Ammon's horn (tissue), 1 donor: ENCODE measurements at places on chromosomes 1 and 21.

DNA sequence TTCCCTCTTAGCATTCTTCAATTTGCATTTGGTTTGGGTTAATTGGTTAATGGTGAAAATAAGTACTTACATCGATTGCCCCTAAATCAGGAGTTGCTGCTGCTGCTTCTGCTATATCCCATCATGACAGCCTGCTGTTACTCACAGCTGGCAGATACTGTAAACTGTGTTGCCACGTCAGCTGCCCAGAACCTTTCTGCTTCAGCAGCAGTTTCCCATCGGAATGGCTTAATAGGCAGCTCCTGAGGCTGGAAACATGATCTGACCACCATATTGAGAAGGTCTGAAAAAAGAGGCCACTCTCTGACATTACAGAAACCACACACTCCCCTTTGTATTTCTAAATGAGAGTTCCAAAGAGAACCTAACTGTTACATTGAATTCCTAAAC lies 14.3 kb upstream of the SEC16B start:
- DNase-seq: peak; percentile 76

- no peak for DNase-seq
These were observed 43.6 kb downstream of the ARID1A start for GRCh38 chr1:26739329-26739914.

- DNase-seq: no peak
These were observed 3.8 kb upstream of the SAMD13 start for GRCh38 chr1:84297546-84298244.

- peak; percentile 71 for DNase-seq
These were observed 11.3 kb upstream of the BMP8B start for GRCh38 chr1:39799770-39800470.

DNA sequence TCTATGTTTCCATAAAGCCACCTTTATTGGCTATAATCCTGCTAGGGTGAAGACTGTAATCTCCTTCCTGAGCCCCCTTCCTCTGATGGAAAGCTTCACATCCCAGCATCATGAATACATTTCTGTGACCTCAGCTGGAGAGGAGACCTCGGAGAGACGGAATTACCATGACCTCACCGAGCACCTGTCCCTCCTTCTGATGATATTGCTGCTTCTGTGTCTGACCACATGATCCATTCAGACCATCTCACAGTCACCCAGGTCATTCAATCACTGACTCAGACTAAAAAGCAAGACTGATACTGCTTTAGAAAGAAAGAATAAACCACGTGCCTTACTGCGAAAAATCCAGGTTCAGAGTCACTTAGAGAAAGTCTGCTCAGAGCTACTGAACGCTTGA lies 8.8 kb downstream of the KCND3 start:
- no peak for DNase-seq

- DNase-seq: no peak
These were observed 31.5 kb downstream of the OLIG1 start for GRCh38 chr21:33101300-33101911.

- DNase-seq: peak; percentile 81
These were observed 14.3 kb upstream of the SKI start for GRCh38 chr1:2213576-2214505.

DNA sequence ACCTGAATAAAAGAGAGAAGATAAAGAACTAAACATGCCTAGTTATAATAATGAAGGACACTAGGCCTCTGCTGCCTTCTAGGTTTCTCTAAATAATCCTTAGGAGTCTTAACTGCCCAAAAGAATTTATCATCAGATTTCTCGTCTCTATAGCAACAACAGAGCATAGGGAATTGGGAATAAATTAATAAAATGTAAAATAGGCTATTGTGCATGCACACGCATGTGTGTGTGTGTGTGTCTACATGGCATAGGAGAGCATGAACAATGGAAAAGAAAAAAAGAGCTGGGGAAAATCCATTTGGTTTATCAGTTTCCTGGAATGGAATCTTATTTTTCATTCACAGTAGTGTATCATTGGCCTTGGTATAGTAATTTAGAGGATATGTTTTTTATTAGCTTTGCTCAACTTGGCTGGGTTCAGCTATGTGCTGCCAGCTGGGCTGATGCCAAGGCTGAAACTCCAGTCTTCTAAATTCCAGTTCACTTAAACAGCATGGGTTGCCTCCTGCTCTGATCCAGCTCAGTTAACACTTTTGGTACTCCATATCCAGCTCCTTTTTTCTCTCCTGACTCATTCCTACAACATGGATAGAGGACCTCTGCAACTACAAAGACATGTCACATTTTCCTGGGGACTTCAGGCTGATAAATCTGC lies 80.6 kb upstream of the SLFNL1 start:
- DNase-seq: peak; percentile 82

DNA sequence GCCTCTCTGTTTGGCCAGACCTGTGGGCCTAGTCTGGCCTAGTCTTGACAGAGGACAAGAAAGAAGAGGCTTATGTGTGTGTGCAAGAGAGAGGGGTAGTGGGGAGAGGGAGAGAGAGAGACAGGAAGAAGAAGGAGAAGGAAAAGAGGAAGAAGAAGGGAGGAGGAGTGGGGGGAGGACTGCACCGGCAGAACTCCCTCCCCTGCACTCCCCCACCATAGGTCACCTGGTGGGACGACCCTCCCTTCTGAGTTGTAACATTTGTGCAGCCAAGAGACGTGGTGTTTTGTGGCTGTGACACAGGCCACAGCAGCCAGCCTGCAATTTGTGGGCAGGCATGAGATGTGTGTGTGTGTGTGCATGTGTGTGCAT lies 4.3 kb downstream of the INAVA start:
- DNase-seq: no peak

DNA sequence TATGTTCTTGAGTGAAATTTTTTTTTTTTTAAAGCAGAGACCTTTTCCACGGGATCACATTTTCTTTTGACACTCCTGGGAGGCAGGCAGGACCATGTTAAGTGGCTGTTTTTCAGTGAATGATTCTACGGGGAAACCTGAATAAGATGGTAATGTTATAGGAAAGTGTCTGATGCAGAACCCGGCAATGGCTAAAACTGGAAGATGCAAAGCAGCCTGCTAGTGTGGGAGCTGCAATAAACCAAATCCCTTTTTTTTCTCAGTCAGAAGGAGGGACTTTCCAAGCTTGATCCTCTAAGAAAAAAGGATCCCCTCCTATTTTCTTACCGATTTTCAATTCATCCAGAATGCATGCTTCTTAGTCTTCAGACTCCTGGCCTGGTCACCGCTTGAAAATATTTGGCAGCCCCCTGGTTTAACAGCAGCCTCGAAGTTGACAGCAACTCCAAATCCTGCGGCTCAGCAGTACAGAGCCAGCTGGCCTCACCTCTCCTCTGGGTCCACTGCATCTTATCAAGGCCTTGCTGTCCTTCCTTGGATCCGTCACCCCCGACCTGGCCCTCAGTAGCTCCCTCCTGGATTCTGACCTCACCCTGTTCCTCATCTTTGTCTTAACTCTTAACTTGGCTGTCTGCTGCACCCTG lies 5.6 kb downstream of the MX2 start:
- DNase-seq: no peak

- DNase-seq: no peak
These were observed at the start of gene LEMD1 for GRCh38 chr1:205421798-205422197. Gene LEMD1, minus strand, starts transcription at chr1:205422056. Its CDS starts 1,520 bp downstream, at chr1:205420536.

GRCh38 chr1:7379441-7379971 lies 391.6 kb upstream of the VAMP3 start:
- peak; percentile 18 for DNase-seq

DNA sequence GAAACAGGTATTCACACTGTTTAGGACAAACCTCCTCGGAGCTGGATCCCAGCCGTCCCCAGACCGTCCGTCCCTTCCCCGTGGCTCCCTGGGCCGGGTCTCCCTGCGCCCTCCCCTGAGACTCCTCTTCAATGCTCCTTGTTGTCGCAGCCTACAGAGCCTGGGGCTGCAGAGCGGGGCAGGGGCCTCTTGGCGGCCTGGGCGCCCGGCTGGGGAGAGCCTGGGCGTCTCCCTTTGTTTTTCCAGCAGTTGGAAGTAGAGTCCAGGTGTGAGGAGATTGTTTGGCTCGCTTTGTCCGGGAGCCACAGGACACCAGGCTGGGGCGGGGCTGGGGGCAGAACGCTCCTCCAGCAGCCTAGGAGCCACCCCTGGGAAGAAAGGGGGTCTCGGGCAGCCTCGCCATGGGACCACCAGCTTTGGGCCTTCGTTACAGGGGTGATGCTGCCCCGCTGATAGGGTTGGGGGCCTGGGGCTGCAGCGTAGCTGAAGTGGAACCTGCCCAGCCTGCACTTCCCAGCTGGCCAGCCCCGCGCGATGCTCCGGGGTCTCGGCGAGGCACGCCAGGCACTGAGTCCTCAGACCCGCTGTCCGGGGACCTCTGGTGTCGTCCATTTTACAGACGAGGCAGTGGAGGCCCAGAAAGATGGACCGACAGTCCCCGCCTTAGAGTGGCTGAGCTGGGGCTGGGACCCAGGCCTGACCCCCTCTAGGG lies 66.9 kb downstream of the PRDM16 start:
- no peak for DNase-seq

- no peak for DNase-seq
These were observed 28.9 kb downstream of the DISP1 start for GRCh38 chr1:222843469-222844410.

DNA sequence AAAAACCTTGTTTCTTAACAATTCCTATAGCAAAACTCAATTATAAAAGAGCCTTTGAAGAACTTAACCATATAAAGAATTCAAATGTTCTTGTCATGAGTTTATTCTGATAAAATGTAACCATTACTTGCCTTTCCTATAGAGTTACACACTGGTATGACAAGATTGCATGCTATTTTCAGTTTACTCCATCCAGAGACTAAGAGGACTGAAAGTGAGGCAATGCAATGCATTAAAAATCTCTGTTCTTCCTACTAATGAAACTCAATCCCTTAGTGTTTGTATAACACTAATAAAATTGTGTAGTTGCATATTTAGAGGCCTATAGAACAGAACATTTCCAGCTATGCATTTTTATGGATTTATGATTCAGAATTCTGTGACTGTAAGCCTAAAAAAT lies 88.1 kb downstream of the COP1 start:
- DNase-seq: no peak

GRCh38 chr1:228897901-228898300 lies 162.6 kb downstream of the RHOU start:
- DNase-seq: no peak

- DNase-seq: no peak
These were observed 837 bp downstream of the FOXD3 start for GRCh38 chr1:63322944-63323864.

DNA sequence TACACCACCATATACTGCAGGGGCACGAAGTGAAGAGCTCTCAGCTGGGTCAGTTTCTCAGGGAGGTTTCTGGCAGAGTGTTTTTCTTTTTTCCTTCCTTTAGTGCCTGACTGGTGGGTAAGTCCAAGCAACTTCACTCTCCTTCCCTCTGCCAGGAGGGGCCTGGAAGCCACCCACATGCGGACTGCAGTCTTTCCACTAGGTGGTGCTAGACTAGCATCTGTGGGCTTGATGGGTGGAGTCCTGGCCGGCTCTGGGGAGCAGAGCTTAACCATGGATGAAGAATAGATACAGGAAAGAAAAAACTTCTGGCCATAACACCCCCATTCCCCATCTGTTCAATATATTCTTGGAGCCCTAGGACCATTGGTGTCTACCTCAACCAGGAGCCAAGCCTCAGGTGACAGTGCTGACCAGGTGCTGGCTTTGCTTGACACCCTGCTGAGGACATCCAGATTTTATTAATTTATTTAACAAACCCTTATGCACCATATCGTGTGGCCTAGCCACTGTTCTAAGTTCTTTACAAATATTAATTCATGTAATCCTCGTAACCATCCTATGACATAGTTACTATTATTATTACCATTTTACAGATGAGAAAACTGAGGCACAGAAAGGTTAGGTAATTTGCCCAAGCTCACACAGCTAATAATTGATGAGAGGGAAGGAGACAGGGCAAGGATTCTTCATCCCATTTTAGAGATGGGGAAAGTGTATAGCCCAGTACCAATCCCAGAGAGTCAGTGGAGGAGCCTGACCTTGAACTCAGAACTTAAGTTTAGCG lies 126.7 kb upstream of the CSF3R start:
- peak; percentile 79 for DNase-seq

GRCh38 chr1:35436078-35436477 lies 121.1 kb downstream of the KIAA0319L start:
- DNase-seq: no peak

DNA sequence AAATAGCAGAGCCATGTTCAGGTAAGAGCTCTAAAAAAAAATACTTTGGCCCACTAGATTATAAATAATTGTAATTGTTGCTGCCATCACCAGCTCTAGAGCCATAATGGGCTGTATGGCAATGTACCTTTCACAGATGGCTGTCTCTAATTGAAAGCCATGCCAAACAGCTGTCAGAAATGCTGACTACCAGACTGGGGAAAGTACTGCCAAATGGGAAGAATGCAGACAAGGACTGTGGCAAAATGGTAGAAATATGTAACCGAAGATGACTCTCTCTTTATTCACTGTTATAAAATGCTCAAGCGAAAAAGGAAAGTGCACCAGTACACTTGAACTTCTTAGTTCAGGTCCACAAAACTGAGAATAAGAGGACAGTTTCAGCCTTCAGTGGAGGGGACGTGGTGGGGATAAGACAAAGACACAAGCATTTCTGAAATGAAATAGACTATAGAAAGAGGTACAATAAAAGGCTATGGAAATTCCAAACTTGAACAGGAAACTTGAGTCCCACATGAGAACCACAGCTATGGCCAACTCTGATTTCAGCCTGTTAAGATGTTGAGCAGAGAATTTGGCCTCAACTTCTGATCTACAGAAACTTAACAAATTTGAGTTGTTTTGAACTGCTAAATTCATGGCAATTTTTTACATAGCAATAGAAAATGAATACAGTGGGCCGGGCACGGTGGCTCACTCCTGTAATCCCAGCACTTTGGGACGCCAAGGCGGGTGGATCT lies 46.5 kb upstream of the LPGAT1 start:
- DNase-seq: peak; percentile 40

DNA sequence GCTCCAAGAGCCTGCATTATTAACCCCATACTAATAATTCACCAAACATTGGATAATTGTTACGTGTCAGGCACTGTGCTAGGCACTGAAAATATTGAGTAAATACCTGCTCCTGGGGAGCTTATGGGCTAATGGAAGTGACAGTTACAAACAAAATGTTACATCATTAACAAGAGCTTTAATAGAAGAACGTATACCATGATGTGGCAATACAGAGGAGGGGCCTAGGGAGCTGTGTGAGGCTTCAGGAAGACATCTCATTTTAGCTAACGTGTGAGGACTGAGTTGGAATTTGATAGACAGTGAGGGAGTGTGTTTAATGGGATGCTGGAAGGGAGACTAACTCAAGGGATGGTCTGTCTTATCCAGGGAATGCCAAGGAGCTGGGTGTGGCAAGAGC lies 16.5 kb upstream of the TSPAN2 start:
- DNase-seq: no peak
